Activated T-cell treated with anti-CD3 and anti-CD28 coated beads, Interleukin-2, amount 50 U/mL, for 72 hours (primary cell): ENCODE measurements at places on chromosomes 4 and X. TPM values are rescaled to one million over a fixed set of nuclear protein-coding genes. Genes with fewer than 3 reads are reported as not detected.

Gene GPR78
- not detected for total RNA-seq

Gene CLTRN
- total RNA-seq = 1.6 TPM

Gene TENM3
- total RNA-seq = not detected

Gene BEND2
- not detected for total RNA-seq

Gene ESX1
- total RNA-seq = not detected

Gene PAGE1
- not detected for total RNA-seq

Gene PRSS12
- total RNA-seq = not detected

Gene DCLK2
- total RNA-seq = 0.12 TPM

Gene NPFFR2
- not detected for total RNA-seq

Gene FREM3
- total RNA-seq = not detected

DNA sequence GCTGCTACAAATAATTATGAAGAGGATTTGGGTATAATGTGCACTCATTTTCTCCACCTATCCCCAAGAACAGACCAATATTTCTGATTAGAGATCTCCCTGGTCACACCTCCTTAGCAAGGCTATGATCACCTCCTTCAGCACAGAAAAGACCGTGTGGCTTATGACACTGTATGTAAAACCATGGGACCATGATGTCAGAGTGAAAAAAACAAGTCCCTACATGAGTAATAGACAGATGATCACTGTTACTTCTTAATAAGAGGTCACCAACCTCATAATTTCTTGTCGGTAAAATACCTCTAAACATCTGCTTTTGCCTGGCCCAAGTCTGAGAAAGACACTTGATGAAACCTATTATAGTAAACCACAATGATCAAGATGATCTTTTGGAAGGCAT lies 330.6 kb upstream of the F9 start:
- DNase-seq = no peak

- DNase-seq = peak; percentile 14
Observed at GRCh38 chrX:64975491-64975890, 759 bp downstream of the ZC4H2 start.

DNA sequence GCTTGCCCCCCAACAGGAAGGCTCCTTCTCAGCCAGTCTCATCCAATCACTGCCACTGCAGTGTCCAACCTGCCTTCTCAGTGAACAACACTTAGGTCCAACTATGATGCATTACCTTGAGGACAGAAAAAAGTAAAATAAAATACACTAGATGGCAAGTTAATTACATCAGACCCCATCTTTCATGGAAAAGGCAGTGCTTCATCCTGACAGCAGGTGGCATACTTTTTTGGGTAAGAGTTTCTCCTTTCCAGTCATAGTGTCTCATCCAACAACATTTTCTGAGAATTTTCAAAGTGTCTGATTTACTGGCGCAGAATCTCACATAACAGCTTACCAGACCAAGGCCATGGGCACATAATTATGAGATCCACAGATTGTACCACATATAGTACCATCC lies 1742.8 kb downstream of the PCDH7 start:
- no peak for DNase-seq

- no peak for DNase-seq
Observed at GRCh38 chrX:103234869-103235268, 20.0 kb downstream of the BEX4 start.

- no peak for DNase-seq
Observed at GRCh38 chrX:77952173-77952572, 17.3 kb downstream of the PGAM4 start.

DNA sequence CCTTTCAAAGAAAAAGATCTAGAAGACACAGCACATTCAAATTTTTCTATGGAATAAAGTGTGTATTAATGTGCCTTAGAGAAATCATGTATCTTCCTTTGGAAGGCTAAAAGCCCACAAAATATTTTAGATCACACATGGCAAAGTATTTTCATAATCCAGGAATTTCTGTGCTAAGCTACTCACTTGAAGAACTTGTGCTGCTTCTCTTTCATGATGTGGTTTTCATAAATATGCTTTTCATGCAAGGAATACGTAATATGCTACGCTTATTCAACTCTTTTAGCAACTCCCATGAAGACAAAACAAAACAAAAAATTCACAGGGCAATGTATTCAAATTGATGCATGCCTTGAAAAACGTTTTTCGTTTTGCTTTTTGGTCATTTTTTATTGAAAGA lies 125.6 kb downstream of the ARHGAP24 start:
- DNase-seq = no peak

- DNase-seq = peak; percentile 29
Observed at GRCh38 chr4:120922381-120923206, at the start of gene PRDM5. PRDM5 (minus strand) TSS chr4:120922726; CDS start chr4:120922608, 118 bp downstream.

DNA sequence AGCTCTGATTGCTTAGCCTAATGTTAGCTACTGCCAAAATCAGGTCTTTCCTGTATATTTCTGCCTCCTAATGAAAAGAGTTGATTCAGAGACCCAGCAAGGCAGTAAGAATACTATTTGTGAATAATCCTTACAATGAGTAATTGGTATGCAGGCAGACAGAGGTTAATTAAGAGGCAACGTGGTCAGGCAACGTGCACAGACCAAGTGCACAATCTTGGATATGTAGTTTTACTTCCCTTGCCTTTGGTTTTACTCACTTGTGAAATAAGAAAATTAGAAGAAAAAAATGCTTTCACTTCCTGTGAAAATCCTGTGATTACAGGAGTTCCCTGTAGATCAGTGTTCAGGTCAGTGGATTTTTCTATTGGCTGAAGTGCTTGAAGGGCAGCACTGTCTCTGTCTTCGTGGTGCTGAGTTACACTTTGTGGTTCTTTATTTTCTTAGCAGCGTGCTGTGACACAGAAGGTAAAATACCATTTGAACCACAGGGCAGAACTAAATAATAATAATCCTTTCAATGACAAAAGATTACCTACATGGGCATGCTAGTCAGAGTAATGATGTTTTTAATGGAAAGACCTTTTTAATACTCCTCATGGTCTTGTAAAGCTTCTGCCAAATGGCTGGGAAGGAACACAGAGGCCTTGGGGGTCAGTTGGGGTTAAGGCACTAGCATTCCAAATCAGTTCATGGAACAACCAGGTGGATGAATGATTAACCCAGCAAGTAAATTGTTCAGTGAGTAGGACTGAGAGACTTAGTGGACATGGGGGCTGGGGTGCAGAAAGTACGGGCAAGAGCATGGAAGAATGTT lies 430.9 kb downstream of the MAPK10 start:
- no peak for DNase-seq

GRCh38 chrX:125293850-125294780 lies 25.6 kb upstream of the TEX13C start:
- peak; percentile 5 for DNase-seq

- DNase-seq = no peak
Observed at GRCh38 chrX:150703695-150703974, 10.4 kb downstream of the MTMR1 start.

DNA sequence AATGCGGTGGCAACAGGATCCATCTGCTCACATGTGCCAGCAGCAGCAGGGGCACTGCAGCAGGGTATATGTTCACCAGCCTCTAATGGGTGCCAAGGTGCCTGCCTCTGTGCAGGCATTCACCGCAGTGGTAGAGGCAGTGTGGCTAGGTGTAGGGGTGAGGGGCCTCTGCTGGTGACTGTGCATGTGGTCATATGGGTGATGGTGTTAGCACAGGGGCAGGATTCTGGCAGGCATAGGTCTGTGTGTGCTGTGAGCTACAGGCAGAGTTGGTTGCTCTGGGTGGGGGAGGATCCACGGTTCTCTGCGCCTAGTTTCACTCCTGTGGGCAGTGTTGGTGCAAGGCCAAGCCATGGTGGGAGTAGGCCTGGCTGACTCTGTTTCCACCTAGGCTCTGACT lies 566.5 kb upstream of the GNPDA2 start:
- no peak for DNase-seq

- DNase-seq = no peak
Observed at GRCh38 chrX:42398967-42399631, 378.9 kb downstream of the PPP1R2C start.

- peak; percentile 27 for DNase-seq
Observed at GRCh38 chr4:6855692-6856297, 53.8 kb upstream of the TBC1D14 start.

DNA sequence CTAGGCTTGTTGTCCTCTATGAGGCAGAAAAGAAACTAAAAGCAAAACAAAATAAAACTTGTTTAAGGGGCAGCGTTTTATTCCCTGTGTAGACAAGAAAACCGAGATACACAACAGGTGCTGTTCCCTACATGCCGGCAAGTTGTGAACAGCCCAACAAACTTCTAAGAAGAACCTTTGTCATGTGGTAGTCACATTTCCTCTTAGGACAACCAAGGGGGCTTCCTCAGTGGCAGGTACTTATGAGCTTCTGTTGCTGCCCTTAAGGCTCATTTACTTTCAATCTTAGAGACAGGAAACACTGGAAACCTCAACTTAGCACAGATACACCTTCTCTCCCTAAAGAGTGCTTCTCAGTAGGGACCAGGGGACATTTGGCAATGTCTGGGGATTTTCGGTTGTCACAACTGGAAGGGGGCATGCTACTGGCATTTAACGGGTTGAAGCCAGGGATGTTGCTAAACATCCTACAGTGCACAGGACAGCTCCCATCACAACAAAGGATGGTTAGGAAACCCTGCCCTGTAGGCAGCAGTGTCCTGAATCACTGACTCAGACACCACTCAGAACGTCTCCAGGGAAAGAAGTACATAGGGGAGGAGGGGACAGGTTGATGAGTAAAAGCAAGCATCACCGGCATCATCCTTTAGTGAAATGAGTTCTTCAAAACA lies 111.0 kb downstream of the ASB9 start:
- DNase-seq = peak; percentile 30

DNA sequence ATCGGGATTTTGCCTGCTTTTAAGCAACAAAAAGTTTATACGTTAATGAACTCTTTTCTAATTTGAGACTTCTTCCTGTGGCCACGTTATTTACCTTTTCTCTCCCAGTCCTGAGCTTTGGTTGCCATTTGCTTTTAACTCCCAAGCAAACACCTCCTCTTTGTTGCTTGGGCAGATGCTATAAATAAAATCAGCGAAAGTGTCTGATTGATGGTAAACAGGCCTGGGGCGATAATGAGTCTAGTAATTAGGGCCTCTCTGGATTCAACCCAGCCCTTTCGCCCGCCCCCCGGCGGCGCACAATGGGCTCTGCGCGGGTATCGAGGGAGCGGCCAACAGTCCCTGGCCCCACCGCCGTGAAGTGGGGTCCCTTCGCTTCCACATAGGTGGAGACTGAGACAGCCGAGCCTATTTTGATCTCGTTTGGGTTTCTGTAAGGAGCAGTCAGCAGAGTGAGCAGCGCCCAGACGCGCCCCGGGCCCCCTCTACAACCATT lies 790 bp downstream of the CLGN start:
- DNase-seq = no peak

- DNase-seq = no peak
Observed at GRCh38 chr4:98448908-98449307, 187.7 kb downstream of the RAP1GDS1 start.

GRCh38 chr4:5165420-5166369 lies 114.4 kb downstream of the STK32B start:
- DNase-seq = no peak

DNA sequence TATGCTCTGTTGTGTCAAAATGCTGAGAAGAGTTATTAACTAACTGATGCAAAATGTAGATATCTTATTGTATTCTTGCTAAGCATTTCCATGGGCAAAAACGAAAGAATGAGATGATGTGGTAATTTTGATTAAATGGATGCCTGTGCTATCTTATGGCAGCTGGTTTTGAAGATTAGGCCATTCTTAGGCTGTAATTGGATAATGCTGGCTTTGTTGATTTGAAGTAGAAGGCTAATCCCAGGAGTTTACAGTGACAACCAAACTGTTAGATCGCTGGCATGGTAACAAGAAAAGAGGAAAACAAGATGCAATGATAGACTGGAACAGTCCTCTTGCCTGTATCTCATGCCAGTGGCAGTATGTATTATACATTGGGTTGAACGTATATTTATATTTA lies 74.1 kb upstream of the WDR44 start:
- DNase-seq = no peak

DNA sequence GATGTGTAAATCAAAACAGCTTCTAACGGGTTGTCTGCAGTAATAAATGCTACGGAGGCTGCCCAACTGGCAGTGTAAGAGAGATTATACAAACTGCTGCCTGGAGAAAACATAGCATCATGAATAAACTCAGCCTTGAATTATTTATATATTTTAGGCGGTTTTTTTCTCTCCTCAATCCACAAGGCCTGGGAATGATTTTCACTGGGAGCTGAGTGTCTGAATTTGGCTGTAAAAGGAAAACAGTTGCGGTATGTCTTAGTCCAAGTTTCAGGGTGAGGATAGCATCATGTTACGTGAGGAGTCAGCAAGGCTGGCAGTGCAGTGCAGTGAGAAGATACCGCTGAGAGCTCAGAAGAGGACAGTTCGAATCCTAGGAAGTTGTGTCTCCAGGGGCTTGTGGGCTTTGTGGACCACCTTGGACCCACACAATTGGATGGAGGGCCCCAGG lies 291.5 kb upstream of the BOD1L1 start:
- no peak for DNase-seq

DNA sequence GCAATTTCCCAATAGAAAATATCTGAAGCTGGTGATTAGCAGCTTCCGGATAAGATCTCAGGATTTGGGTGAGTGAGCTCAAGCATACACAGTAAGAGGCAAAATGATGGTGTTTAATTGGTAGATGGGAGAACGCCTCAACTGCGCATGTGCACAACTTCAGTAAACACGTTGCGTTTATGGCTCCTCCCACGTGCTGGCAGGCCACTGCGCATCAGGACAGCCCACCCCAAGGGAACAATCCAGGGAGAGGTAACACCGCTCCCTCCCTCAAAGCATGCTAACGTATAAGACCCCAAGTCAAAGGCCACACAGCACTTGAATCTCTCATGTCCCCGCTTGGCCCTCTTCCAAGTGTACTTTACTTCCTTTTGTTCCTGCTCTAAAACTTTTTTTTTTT lies 10.3 kb upstream of the CENPU start:
- no peak for DNase-seq

- peak; percentile 2 for DNase-seq
Observed at GRCh38 chr4:154024097-154024694, 235.3 kb upstream of the SFRP2 start.

GRCh38 chrX:154357205-154357604 lies 17.2 kb downstream of the FLNA start:
- no peak for DNase-seq

DNA sequence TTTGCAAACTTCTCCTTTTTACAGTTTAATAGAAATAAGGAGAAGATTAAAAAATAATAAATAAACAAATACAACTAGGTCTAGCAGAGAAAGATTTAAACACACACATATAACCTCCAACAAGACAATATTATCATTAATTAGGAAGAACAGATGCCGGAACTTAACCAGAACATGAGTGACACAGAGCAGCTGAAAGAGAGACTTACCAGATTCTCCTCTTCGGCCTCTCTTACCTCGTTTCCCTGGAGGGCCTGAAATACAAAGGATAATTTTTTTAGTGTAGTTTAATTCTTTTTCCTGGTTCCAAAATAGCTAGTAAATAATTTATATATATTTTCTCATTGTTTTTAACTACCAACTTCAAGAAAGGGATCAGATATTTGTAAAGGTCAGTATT lies 252.5 kb downstream of the COL25A1 start:
- DNase-seq = no peak

DNA sequence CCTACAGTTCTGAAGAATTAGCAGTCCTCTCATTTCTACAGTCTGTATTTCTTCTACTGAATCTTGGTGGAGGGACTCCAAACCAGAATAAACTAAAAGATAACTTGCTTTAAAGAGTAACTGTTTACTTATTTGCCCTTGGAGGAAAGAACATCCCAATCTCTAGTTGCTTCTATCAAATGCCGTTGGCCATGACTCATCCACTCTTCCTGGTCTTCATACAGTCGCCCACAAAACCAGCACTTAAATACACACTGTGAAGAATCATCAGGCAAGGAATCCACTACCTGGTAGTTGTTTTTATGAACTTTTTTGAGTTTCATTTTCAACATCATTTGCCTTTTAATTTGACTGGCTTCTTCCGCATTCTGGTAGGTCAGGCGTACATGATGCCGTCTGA lies 14.2 kb downstream of the ZNF518B start:
- no peak for DNase-seq
